GM23338 (cell line): ENCODE measurements at places on chromosomes 16 and 17. TPM values are rescaled to one million over a fixed set of nuclear protein-coding genes. Genes with fewer than 3 reads are reported as not detected.

GRCh38 chr17:79020631-79021301, 3.2 kb upstream of the C1QTNF1 start:
- no peak overlapping the region for H3K27ac ChIP-seq
- DNase-seq: no peak
- no peaks in the 10 kb centered on the region for H3K36me3 ChIP-seq
- peaks cover 7% of the 10 kb centered on the region for H3K4me1 ChIP-seq
- H3K4me3 ChIP-seq: no peak overlapping the region

GRCh38 chr16:27374221-27374803, 27.7 kb upstream of the IL21R start:
- no peak for DNase-seq
- H3K36me3 ChIP-seq: no peaks in the 10 kb centered on the region
- H3K27ac ChIP-seq: no peak overlapping the region
- H3K27me3 ChIP-seq: no peaks in the 10 kb centered on the region
- no peaks in the 10 kb centered on the region for H3K4me1 ChIP-seq

DNA sequence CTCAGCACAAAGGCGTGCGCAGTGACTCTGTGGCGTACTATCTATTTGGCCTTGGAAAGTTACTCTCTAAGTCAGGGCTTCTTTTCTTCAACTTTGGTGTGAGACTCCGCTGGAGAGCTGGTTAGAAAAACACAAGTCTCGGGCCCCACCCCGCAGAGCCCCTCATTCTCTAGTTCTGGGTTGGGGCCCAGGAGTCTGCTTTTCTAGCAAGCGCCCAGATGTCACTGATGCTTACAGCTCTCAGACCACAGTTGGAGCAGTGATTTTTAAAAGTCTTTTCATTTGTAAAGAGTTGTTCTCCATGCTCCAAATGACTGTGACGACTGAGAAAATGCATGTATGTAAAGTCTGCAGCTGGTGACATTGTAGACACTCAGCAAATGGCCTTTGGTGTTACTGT, 582.3 kb downstream of the WWOX start:
- no peak overlapping the region for H3K4me3 ChIP-seq
- no peaks in the 10 kb centered on the region for H3K27me3 ChIP-seq
- H3K36me3 ChIP-seq: no peaks in the 10 kb centered on the region
- DNase-seq: peak; percentile 17

- H3K27ac ChIP-seq: no peak overlapping the region
- H3K4me1 ChIP-seq: no peaks in the 10 kb centered on the region
- no peak for DNase-seq
- H3K27me3 ChIP-seq: no peaks in the 10 kb centered on the region
- no peaks in the 10 kb centered on the region for H3K36me3 ChIP-seq
- H3K4me3 ChIP-seq: no peak overlapping the region
These were observed 61.9 kb upstream of the CRYM start for GRCh38 chr16:21339941-21340340.

Gene BTBD17
- 4.9 and 5.0 TPM in 2 replicates for total RNA-seq

Gene KRT39
- not detected in 2 replicates for total RNA-seq

DNA sequence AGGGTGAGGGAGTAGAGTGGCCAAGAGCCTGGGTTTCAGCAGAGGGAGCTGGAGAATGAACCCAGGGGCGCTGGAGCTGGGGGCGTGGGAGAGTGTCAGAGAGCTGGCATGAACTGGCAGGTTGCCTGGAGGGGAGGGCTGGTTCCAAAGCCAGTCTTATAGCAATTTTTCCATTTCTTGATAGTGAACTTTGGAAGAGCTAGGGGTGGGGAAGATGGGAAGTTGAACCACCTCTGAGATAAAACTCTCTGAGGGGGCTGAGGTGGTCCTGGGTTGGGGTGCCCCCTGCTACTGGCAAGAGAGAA, 36.9 kb downstream of the ADGRG5 start:
- H3K4me1 ChIP-seq: no peaks in the 10 kb centered on the region
- H3K36me3 ChIP-seq: no peaks in the 10 kb centered on the region
- no peak overlapping the region for H3K4me3 ChIP-seq

DNA sequence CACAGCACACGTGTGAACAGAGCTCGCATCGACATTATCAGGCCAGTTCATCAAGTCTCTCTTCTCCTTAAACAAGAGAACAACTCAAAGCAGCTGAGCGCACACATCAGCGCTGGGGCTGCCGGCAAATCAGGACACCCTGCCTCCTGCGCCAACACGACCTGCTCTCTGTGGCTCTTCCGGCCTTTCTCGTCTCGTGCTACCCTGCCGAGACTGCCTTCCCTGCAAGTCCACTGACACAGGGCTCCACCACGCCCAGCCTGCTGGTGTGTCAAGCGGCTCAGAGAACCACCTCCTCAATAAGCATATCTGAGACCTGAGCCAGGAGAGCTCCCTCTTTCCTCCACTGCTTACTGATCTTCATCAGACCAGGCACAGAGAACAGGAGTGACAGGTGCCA, 96.9 kb downstream of the ZNF778 start:
- no peaks in the 10 kb centered on the region; the same call in 1 of the 2 replicates for H3K36me3 ChIP-seq
- no peaks in the 10 kb centered on the region for H3K27me3 ChIP-seq
- H3K4me3 ChIP-seq: no peak overlapping the region
- peaks cover 24% of the 10 kb centered on the region for H3K4me1 ChIP-seq

GRCh38 chr17:6495450-6496115, 51.3 kb downstream of the PIMREG start:
- H3K27me3 ChIP-seq: no peaks in the 10 kb centered on the region
- H3K27ac ChIP-seq: peak overlapping the region; percentile 70; the same call in 1 of the 2 replicates
- H3K4me1 ChIP-seq: peaks cover 32% of the 10 kb centered on the region
- no peak for DNase-seq
- H3K36me3 ChIP-seq: no peaks in the 10 kb centered on the region
- H3K4me3 ChIP-seq: peak overlapping the region; percentile 54

- H3K4me3 ChIP-seq: no peak overlapping the region
- H3K4me1 ChIP-seq: peaks cover 7% of the 10 kb centered on the region; the same call in 1 of the 2 replicates
- no peak overlapping the region for H3K27ac ChIP-seq
These were observed 62.5 kb downstream of the CYLD start for GRCh38 chr16:50804290-50804907.

Gene G6PC1
- total RNA-seq: not detected in 2 replicates

Gene TERB1
- total RNA-seq: not detected in 2 replicates

GRCh38 chr16:81779536-81780320, 637 bp downstream of the PLCG2 start:
- H3K4me1 ChIP-seq: no peaks in the 10 kb centered on the region
- no peaks in the 10 kb centered on the region for H3K36me3 ChIP-seq
- H3K4me3 ChIP-seq: peak overlapping the region; percentile 75
- no peak overlapping the region for H3K27ac ChIP-seq

Gene CCL14
- not detected in 2 replicates for total RNA-seq

DNA sequence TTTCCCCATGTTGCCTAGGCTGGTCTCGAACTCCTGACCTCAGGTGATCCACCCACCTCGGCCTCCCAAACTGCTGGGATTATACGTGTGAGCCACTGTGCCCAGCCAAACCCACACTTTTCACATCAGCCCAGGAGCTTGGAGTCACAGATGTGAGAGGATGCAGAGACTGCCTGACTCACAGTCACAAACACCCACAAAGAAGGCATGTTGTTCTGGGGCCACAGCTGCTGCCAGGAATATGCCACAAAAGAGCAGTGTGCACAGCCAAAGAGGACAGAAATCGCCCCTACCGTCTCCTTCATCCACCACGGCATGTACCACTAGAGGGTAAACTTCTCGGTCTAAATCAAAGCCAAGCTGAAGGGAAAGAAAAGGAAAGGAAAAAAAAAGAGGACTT, 25.1 kb upstream of the FOXJ1 start:
- H3K36me3 ChIP-seq: no peaks in the 10 kb centered on the region
- H3K27me3 ChIP-seq: no peaks in the 10 kb centered on the region
- no peak overlapping the region for H3K27ac ChIP-seq
- H3K4me1 ChIP-seq: peaks cover 14% of the 10 kb centered on the region

GRCh38 chr16:5466551-5466950, 369.0 kb upstream of the EEF2KMT start:
- H3K27ac ChIP-seq: no peak overlapping the region
- no peaks in the 10 kb centered on the region for H3K4me1 ChIP-seq
- no peak overlapping the region for H3K4me3 ChIP-seq
- peak; percentile 68 for DNase-seq
- no peaks in the 10 kb centered on the region for H3K27me3 ChIP-seq
- H3K36me3 ChIP-seq: no peaks in the 10 kb centered on the region

Gene MYH3
- total RNA-seq: 1.1 and 1.8 TPM in 2 replicates

Gene CBLN1
- 6.4 and 13.4 TPM in 2 replicates for total RNA-seq

Gene TIGD7
- total RNA-seq: 8.0 and 8.5 TPM in 2 replicates

Gene PLLP
- 2.1 and 6.1 TPM in 2 replicates for total RNA-seq

Gene CDC6
- total RNA-seq: 75.5 and 79.9 TPM in 2 replicates

Gene GLIS2
- 9.0 and 10.2 TPM in 2 replicates for total RNA-seq

DNA sequence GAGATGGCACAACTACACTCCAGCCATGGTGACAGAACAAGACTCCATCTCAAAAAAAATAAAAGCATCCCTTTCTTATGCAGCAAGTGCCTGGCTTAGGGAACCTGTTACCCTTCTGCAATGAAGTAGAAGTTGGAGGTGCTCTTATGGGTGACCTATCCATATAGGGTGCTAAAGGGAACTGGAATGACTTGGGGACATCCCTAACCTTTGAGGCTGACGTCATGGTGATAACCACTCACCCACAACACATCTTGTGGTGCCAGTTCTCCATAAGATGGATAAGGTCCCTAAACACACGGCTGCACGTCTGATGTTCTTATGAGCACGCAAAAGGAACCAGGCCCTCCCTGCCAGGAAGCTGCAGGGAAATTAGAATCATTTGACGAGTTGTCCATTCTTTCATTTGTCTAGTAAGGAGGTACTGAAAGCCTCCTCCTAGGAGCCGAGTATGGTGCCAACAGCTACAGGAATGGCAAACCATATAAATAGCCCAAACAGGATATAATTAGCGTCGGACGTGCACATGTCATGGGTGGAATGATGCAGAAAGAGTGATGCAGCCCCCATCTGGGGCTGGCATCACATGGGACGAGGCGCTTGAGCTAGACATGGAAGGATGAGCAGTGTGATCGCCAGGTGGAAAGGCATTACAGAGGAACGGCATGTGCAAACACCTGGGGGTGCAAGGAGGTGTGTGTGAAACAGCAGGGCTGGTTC, 52.5 kb downstream of the ARHGAP27 start:
- H3K4me3 ChIP-seq: no peak overlapping the region
- no peak overlapping the region for H3K27ac ChIP-seq
- no peaks in the 10 kb centered on the region for H3K27me3 ChIP-seq
- no peaks in the 10 kb centered on the region for H3K36me3 ChIP-seq
- H3K4me1 ChIP-seq: peaks cover 10% of the 10 kb centered on the region
- DNase-seq: no peak

DNA sequence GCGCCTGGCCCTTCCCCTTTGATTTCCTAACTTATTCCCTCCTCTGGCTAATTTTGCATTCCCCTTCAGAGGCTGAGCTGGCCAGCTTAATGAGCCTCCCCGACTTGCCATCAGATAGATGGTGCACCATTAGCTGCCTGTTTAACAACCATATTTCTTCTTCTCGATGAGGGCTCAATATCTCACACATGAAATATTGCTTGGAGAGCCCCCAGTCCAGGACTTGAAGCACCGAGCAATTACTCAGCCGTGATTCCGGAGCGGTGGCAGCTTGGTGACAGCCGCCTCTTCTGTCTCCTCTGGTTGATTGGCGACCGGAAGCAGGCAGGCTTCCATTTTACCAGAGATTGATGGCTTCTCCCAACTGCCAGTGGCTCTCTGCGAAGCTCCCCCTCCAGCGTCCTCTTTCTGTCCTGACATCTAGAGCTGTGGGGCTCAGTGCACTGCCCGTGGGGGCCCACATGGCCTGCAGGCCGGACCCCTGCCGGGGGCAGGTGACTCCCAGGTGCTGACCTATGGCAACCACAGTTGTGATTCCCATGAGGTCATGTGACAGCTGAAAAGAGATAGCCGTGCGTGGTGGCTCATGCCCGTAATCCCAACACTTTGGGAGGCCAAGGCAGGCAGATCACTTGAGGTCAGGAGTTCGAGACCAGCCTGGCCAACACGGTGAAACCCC, 133.7 kb upstream of the SEC14L1 start:
- no peak overlapping the region for H3K27ac ChIP-seq
- no peaks in the 10 kb centered on the region for H3K27me3 ChIP-seq
- H3K4me1 ChIP-seq: 0 out of 2 replicates have a peak, but pooled peaks cover 1% of the 10 kb centered on the region
- no peaks in the 10 kb centered on the region for H3K36me3 ChIP-seq
- DNase-seq: no peak
